ENCODE measurements at places on chromosomes 12 and 14. TPM values are rescaled to one million over a fixed set of nuclear protein-coding genes. Genes with fewer than 3 reads are reported as not detected.

GRCh38 chr14:58141893-58142292 is 10.1 kb downstream of the ARMH4 start:
- DNase-seq: no peak

DNA sequence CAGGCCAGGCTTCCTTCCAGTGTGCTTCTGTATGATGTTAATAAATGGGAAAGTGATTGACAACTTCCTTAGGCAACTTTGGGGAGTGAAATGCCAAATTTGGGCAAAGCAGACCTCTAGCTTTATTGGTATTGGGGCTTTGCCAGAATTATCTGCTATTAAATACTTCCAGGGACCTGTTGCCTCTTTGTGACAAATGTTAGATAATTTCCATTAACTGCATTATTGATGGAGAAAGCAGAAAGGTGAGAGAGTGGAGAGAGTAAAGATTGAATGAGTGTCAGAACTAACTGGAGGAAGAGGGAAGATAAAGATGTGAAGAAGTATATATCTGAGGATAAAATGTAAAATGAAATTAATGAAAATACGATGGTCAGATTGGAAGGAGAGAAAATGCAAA is 94.5 kb downstream of the CACNA1C start:
- DNase-seq: no peak

GRCh38 chr14:100885196-100885595 is 18.3 kb downstream of the RTL1 start:
- DNase-seq: no peak

GRCh38 chr14:58297412-58297761 is 968 bp upstream of the ARID4A start:
- peak; percentile 35 for DNase-seq

DNA sequence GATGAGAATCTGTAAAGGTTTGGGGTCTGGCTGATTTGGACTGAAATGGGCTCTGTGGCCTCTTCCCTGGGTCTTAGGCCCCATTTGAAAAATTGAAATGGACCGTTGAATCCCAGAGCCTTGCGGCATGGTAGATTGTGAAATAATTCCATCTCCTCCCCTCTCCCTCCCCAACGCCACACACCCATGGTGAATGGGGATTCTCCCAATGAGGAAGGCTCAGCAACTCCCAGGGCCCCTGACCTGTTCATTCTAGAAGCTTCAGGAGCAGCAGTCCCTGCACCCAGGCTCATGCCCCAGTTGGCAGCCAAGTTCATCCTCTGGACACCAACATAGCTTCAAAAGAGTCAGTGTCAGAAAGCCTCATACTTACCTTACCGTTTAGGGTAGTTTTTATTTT is 217.4 kb downstream of the ZFP36L1 start:
- no peak for DNase-seq

DNA sequence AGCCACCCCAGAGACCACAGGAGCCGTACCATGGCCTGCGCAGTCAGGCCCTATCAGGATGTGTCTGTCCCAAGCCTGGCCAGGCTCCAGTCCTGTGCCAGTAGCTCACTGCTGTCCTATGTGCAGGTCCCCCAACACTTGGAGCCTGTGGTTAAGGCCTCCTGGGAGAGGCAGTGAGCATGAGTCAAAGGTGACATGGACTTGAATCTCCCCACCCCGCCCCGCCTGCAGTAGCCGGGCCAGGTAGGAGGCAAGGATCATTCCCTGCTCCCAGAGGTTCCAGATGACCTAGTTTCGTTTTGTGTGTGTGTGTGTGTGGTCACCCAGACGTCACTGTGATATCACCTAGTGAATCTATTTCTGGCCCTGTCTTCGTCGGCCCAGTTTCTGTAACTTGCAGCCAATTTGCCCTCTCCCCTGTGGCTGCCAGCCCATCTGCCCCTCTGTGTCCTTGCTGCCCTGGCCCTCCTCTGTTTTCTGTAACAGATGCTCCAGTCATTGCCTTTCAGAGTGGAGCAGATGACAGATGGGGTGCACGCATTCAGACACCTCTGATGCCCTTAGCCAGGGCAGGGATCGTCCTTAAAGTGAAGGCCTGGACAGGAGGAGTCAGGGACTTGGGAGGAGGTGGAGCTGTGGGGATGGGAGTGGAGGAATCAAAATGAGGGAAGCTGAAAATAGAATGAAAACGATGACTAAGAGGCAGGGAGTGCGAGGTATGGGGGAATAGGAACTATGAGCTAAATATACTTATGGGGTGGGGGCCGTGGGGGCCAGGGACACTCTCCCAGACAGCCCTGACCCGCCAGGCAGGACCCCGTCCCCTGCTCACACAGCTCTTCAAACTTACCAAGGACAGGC is 37.4 kb downstream of the SLC6A12 start:
- peak; percentile 57 for DNase-seq

DNA sequence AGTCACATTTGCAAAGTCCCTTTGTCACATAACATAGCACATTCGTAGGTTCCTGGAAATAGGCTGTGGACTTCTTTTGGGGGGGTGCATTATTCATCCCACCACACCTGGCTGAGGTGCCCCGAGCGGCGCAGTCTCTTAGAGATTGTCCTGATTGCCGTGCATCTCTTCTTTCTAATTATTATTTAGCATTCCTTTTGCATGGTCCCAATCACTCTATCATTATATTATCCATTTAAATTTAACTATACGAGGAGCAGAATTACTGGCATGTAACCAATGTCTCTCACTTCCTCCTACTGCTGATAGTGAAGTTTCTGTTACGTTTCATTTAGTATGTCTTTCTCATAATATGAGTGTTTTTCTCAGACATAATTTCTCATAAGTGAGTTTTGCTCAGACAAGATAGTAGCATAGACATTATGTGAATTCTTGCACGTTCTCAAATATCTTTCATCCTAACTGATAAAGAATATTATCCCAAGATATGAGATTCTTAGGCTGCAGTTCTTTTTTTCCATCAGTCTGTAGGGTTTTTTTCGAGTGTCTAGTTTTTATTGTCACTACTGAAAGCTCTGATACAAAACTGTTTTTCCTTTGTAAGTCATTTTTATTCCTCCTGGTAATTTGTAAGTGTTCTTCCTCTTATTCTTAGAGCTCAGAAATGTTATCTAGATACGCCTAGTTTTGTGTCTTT is 444.3 kb downstream of the NELL2 start:
- DNase-seq: no peak

DNA sequence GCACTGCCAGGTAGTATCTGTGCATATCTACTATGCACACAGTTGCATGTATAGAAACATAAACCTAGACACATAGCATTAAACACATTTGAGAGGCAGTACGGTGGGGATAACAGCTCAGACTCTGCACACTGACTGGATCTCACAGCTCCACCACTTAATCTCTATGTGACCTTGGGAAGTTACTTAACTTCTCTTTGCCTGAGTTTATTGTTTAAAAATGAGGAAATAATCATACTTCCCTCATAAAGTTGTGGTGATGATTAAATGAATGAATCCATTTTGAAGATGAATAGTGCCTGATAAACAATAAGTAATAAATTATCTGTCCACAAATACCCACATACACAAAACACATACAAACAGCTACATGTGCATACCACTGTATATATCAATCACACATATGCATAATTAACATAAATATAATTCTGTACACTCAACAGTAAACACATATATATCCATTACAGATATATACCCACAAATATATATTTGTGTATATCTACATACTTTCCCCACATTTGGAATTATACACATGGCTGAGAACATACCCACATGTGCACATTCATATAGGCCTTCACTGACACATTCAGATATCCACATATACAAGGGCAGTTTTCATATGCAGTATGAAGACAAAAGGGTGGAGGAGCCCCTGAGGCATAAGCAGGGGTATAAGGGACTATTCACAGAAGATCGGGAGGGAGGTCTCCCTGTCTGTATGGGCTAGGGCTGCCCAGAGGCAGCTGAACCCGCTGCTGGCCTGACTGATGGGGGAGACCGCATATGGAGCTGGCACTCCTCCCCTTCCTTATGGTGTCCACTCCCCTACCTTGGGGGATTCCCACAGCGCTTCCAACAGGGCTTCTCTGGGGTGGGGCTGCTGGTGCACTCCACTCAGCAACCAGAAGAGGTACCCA is 5.9 kb downstream of the CDH24 start:
- no peak for DNase-seq

DNA sequence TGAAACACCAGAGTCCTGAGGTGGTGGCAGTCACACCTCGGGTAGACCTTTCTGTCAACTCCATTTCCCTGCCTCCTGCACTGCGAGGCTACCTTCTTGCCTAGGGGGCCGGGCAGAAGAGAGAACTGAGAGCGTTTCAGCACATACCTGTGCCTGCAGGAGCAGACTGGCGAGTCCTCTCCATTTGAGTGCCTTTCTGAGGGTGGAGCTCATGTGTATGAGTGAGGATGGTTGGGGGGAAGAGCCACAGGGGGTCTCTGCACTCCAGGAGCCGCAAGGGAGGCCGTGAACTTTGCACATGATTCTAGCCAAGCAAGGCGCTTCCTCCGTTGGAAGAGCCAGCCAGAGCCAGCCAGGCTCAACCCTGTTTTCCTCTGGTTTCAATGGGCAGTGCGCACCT is 31.0 kb upstream of the CCND2 start:
- no peak for DNase-seq

- DNase-seq: no peak
These were observed 9.0 kb upstream of the RNU6-7 start for GRCh38 chr14:32192712-32193373.

GRCh38 chr12:121804417-121805111 is 755 bp downstream of the SETD1B start:
- no peak for DNase-seq

DNA sequence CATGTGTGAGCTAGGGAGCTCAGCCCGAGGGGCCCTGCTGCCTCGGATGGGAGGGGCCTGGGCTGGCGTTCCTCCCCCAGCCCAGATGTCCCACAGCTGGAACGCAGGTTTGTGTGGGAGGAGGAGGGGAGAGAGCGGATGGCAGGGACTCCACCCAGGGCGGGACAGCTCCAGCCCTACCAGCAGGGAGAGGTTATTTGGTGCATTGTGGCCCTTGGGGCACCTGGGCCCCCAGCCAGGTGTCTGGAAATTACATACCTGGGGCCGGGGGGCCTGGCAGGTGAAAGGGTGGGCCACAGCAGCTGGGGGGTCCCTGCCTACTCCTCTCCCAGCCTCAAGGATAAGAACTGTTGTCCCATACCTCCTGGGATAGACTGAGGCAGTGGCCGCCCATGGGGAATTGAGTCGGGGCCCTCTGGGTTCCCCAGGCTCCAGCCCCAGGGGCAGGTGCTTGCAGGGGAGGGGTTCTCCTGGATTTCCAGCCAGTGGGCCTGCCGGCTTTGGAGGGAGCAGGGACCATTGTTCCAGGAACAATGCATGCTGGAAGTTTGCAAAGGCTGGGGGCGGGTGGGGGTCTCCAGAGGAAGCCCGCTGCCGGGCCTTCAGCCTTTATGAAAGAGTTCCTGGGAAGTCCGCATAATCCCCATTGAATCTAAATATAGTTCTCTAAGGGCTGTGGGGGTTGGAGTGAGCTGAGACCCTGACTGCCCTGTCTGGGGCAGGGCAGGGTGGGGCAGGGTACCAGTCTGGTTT is 1.2 kb downstream of the KIF26A start:
- no peak for DNase-seq

- DNase-seq: no peak
These were observed 119.7 kb upstream of the PDE3A start for GRCh38 chr12:20248646-20249045.

DNA sequence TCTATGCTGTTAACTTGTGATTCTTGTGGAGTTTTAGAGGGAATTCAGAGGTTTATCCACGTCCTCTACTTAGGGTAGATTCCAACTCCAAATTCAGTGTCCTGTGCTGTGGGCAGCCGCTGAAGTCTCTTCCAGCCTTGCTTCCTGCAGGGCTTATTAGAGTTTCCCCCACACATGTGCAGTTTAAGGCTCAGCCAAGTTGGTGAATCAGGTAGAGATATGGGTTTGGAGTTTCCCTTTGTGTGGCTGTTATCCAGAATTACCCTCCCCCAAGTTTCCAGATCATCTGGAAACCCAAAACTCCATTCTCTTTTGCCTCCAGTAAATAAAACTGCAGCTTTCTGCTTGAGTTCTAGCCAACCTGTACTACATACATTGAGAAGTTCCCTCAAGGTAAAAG is 853.7 kb downstream of the GALC start:
- DNase-seq: peak; percentile 76

The TAC3 gene
- 1.3 TPM for total RNA-seq

The KRT77 gene
- total RNA-seq: not detected

The SELPLG gene
- 4.9 TPM for total RNA-seq

The MUCL1 gene
- not detected for total RNA-seq

The TSHR gene
- total RNA-seq: not detected

Data from astrocyte (in vitro differentiated cells and primary cell).